C1 segment of cervical spinal cord (tissue), 14 donors: ENCODE measurements at places on chromosomes 6 and 20.

- no peak for DNase-seq
Observed at GRCh38 chr20:41278936-41279335, 38.6 kb downstream of the ZHX3 start.

- DNase-seq: no peak
Observed at GRCh38 chr6:46969206-46969605, 47.5 kb upstream of the ADGRF5 start.

- no peak for DNase-seq
Observed at GRCh38 chr6:8589941-8590729, 154.8 kb upstream of the SLC35B3 start.

DNA sequence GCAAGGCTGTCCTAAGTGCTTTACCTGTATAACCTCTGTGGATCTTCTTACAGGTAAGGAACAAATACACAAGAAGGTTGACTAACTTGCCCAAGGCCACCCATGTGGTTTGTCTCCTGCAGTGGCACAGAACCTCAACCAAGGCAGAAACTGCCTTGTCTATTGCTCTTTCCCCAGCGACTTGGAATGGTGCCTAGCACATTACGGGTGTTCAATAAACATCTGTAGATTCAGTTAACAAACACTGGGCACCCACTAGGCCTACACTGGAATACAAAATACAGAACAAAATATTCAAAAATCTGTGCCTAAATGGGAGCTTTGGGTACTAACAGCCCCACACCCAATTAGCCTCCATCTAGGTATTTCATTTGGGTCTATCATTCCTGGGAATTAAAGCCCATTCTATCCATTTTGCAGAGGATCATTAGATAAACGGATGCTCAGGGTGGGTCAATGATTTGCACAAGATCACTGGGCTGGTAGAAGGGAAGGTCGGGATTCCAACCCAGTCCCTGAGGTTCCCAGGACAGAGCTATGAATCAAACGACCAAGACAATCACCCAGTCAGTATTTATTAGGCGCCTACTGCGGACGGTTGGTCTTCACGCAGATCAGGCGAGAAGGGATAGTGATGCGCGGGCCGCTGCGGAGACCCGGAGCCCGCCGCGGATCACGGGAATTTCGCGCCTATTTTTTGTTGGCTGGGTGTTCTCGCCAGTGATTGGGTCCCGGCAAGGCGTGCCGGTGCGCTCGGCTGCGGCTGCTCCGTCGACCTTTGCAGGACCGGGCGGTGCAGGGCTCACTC, at the start of gene STK35:
STK35 (plus strand) TSS at position 771 of the 808 bp plus-strand sequence. CDS start 55 bp downstream, outside the sequence.
- DNase-seq: no peak

DNA sequence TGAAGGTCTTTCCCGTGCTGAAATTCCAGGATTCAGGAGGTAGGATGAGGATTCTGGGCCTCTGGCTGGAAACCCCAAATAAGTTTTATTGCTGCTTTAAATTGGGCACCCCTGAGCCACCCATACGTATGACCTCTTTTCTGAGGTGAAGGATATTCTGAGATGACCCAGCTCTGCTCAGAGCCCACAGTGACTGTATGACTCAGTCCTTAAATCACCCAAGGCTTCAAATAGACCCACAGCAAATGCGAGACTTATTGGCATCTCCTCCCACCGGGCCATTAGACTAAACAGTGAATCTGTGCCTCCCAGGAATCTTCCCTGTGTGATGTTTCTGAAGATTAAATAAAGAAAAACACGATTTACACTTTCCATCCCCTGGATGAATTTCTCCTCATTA, 9.5 kb downstream of the SIRPG start:
- DNase-seq: no peak

- no peak for DNase-seq
Observed at GRCh38 chr6:35599761-35600658, 87.3 kb upstream of the TULP1 start.
